ENCODE measurements at places on chromosomes 7 and 10.
A peak's percentile ranks its signal among the peaks of the same experiment; 100 is the strongest.

GRCh38 chr10:115944538-115944937, 328.5 kb downstream of the GFRA1 start:
- DNase-seq = no peak

DNA sequence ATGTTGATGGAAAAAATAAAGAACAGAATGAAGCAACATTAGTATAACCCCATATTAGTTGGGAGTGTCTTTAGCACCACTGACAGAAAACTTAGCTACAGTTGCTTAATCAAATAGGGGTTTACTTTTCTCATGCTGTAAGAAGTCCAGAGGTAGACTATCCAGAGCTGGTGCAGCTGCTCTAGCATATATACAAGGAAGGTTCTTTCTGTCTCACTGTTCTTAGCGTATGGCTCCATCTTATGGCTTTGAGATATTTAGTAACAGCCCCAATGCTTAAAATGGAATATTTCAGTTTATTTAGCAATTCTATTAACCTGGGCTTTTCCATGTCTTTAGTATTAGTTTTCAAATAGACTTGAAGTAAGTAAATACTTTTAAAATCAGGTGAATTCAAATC, 15.2 kb upstream of the WNT2 start:
- DNase-seq = no peak

DNA sequence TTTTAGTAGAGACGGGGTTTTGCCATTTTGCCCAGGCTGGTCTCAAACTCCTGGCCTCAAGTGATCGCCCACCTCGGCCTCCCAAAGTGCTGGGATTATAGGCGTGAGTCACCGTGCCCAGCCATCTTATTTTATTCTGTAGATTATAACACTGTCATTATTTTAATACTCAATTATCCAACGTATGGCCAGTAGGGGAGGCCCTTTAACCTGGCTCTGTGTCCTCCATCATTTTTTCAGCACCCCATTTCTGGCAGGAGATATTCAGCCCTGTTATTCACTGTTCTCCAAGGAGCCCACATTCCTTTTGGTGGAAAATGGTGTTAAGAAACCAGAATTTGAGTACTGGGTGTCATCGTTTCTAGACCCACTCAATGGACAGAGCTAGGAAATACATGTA, 31.5 kb downstream of the PDSS1 start:
- DNase-seq = no peak

- no peak for DNase-seq
These were observed 408.4 kb upstream of the SHH start for GRCh38 chr7:156220701-156221100.

GRCh38 chr7:131034166-131034881, 293.4 kb upstream of the MKLN1 start:
- peak; percentile 63 for DNase-seq
